Stimulated activated CD4-positive, alpha-beta T cell treated with anti-CD3 and anti-CD28 coated beads, TNF-alpha, amount 100 ng/mL, for 1 hour (primary cell): ENCODE measurements at places on chromosomes 12 and 14.

DNA sequence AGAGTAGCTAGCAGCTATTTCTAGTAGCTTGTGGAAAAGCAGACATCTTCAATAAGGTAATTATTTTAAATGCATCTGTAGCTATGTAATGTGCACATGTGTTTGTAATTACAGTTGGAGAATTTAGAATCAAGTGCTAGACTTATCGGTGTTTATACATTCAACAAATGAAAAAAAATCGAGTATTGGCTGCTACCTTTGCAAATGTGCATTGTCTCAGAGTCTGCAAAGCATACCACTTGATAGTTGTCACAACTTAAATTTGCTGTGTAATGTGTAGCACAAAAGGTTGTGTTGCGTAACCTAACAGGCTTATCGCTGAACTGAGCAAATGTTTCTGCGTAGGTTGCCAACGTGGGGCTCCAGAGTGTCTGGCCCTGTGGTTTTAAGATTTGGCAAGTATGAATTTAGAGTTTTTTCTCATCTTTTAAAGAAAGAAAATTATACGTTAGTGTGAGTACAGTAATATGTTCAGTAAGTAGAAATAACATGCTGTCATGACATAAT is 44.3 kb downstream of the TMTC2 start:
- DNase-seq, result no peak

DNA sequence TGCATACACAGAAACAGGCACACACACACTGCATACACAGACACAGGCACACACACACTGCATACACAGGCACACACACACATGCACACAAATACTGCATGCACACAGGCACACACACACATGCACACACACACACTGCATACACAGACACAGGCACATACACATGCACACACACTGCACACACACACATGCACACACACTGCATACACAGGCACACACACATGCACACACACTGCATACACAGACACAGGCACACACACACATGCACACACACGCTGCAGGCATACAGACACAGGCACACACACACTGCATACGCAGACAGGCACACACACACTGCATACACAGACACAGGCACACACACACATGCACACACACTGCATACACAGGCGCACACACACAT is 32.7 kb upstream of the BTBD6 start:
- DNase-seq, result no peak

DNA sequence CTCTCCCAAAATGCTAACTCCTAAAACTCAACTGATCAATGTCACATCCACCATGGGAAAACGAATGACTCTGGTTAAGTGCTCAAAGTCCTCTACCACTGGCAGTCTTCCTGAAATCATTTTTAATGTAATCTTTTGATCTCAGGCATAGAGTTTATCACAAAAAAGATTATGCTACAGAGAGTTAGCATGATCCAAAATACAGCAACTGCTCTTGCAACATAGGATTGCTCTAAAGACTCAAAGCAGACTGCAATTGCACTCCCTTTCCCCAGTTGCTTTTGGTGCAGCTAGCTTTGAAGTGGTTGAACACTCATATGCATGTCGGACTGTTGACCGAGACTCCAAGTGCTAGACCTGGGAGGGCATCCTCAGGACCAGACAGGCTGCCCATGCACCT is 109.3 kb downstream of the C12orf42 start:
- no peak for DNase-seq

DNA sequence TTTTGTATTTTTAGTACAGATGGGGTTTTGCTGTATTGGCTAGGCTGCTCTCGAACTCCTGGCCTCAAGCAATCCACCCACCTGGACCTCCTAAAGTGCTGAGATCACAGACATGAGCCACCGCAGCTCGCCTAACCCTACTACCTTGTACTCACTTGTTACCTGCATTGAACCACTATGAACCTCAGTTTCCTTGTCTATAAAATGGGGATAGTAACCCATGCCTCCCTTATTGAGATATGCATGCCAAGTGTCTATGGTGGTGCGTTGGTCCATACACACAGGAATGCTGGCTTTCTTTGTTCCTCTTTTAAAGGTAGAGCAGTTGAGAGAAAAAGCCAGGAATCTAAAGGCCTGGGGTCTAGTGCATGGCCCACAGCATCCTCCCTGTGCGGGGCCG is 40.9 kb downstream of the KDM2B start:
- DNase-seq, result no peak

DNA sequence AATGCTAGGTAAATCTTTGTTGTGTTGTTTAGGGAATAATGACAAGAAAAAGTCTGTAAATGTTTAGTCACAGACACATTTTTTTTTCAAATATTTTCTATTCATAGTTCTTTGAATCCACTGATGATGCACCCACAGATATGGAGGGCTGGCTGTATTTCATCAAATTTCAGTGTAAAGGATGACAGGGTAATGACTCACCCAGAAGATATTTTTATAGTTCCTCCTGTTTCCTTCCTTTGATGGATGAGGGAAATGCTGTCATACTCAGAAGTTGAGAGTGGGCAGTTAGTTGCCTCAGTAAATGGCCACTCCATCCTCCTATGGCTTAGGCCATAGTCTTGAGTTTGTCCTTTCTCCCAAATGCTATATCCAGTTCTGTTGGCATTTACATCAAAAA is 76.9 kb upstream of the REP15 start:
- DNase-seq, result no peak
